ENCODE measurements at places on chromosomes 6 and 20. TPM values are rescaled to one million over a fixed set of nuclear protein-coding genes. Genes with fewer than 3 reads are reported as not detected.

DNA sequence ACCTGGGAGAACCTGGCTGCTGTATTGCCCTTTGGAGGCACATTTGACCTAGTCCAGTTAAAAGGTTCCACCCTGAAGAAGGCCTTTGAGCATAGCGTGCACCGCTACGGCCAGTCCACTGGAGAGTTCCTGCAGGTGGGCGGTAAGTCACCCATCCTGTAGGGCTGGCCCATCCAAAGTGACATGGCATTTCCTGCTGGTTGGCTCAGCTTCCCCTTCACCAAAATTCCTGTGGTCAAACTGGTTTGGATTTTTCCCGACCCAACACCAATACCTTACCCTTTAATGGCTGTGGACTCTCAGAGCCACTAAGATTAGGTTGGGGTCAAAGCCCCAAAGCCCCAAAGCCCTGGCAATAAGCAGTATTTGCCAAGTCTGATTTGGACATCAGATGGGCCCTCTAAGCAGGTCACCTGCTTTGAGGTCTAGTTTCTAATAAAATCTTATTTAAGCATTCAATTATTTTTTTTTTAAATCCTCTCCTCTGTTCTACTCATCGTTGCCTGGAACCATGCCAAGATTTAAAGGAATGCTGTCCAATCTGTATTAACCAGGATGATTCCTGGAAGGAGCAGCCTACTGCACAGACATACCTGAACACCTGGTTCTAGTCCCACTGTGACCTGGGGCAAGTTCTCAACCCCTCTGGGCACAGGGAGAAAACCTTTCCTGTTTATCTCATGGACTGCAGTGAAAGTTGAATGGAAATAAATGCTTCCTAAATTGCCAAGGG, 40.8 kb downstream of the NT5E start:
- no peak for DNase-seq

NELFE gene
- total RNA-seq, result 53.7 TPM

DNA sequence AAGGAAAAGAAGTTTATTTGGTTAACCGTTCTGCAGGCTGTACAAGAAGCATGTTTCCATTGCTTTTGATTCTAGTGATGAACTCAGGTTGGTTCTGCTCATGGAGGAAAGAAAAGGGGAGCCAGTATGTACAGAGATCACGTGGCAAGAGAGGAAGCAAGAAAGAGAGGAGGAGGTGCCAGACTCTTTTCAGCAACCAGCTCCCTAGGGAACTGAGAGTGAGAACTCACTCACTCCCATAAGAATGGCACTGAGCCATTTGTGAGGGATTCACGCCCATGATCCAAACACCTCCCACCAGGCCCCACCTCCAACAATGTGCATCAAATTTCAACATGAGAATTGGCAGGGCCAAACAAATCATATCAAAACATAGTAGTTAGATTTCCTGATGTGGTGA, 649.1 kb downstream of the EPM2A start:
- no peak for DNase-seq

GRCh38 chr6:108947114-108947854, 99.1 kb downstream of the ARMC2 start:
- no peak for DNase-seq

DNA sequence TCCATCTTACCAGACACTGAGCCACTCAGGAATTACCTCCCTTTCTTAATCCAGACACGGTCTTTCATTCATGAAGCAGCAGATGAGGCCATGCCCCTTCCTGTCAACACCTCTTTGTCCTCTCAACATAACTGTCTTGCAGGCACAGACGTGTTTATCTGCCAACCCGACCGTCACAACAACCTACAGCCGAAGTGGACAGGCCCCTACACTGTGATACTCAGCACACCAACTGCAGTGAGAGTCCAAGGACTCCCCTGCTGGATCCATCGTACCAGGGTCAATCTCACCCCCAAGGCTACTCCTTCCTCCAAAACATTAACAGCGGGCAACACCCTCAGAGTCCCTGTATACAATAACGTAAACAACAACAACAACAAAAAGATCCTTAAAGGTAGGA, 30.6 kb upstream of the ULBP3 start:
- DNase-seq, result no peak

FRK gene
- total RNA-seq, result 4.0 TPM
